ENCODE measurements at places on chromosomes 13 and 19.
A peak's percentile ranks its signal among the peaks of the same experiment; 100 is the strongest.

DNA sequence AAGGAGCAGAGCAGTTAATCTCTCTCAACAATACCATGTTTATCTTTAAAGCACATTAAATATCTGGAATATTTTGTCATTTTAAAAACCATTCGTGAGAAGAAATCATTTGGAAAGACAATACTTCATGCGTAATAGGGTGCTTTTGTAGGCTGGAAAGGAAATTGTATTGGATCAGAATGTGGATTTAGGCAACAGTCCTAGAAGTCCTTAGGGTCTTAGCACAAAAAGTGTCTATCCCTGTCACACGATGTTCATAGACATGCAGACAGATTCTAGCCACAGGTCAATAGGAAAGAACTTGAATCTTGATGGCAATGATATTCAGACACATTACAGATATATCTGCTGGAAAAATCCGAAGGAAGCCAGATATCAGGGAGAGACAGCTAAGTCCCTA is 156.0 kb downstream of the KCTD12 start:
- DNase-seq = no peak

DNA sequence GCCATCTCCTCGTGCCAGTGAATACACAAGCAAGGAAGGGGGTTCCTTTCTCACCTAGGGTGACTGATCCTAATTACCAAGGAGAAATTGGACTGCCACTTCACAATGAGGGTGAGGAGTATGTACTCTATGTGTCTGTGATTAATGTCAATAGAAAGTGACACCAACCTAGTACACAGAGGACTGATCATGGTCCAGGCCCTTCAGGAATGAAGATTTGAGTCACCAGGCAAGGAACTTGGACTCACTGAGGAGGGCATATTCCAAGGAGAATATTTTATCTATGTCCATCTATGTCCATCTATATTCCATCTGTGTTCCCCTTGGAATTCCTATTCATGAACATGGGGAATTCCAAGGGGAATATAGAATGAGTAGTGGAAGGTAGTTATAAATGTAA is 9.2 kb upstream of the ALOX5AP start:
- DNase-seq = no peak

- no peak for DNase-seq
These were observed 23.1 kb upstream of the COG3 start for GRCh38 chr13:45441633-45442032.

GRCh38 chr13:33128134-33128533 is 111.9 kb downstream of the KL start:
- no peak for DNase-seq

DNA sequence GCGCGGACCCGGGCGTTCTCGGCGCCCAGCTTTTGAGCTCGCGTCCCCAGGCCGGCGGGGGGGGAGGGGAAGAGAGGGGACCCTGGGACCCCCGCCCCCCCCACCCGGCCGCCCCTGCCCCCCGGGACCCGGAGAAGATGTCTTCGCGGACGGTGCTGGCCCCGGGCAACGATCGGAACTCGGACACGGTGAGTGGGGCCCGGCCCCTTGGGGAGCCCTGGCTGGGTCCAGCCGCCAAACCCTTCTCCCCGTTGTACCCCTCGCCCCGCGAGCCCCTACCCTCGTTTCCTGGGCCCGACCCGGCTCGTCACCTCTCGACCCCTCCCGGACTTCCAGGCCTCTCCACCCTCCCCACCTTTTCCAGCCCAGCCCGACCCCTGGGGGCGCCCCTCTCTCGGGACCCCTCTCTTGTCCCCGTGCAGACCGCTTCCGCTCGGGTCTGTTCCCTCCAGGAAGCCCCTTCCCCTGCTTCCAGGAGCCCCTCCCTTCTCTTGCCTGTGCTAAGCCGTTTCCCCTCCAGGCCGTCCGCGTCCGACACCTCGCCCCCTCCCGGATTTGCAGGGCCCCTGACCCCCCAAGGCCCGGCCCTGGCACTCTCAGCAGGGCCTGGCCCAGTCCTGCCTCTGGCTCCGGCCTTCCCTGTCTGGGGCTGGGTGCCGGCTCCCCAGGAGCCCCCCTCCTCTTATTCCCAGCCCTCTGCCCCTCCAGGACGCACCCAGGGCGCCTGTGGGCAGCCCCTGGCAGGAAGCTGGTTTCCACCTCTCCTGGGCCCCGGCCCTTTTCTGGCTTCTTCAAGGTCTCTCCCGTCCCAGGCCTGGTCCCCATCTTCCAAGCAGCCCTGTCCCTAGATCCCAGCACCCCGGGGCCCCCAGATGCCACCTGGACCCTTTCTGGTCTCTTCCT is 632 bp downstream of the MARK4 start:
- DNase-seq = no peak

- peak; percentile 25 for DNase-seq
These were observed 59.9 kb downstream of the LIG4 start for GRCh38 chr13:108155185-108156106.
